Stimulated activated CD4-positive, alpha-beta T cell treated with anti-CD3 and anti-CD28 coated beads, Interleukin-15, amount 100 ng/mL, for 1 hour (primary cell): ENCODE measurements at places on chromosomes 3 and 15.

DNA sequence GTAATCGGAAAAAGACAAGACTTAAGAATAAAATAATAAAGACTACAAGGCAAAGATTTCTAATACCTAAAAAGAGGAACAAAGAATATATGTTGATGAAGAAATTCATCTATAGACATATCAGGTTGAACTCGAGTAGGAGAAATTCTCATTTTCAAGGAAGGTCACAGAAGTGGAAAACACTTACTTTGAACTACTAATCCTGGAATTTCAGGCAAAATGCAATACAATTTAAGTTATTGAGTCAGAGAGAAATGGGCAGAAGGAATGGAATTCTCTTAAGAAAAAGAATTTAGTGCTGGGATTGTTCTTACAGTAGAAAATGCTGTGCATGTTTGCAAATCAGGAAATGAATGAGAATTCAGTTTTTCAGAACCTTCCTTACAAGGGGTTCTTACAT lies 135.9 kb upstream of the TGFBR2 start:
- no peak for DNase-seq

DNA sequence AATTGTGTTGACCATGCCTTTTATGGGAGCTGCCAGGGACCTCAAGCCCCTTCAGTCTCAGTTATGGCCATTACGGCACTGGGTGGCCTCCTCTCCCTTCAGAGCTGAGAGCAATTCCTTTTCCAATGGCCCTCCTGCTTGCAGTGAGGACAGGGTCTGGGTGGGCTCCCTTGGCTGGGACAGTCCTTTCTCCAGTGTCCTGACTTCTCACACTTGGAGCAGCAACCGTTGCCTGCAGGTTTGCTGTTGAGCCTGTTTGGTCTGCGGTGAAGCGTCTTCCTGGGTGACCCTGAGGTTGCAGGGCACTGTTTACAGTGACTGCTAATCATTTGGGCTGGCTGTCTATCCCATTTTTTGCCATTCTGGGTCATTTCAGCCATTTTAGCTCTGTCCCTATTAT lies 3.5 kb upstream of the CCDC80 start:
- DNase-seq, result no peak

DNA sequence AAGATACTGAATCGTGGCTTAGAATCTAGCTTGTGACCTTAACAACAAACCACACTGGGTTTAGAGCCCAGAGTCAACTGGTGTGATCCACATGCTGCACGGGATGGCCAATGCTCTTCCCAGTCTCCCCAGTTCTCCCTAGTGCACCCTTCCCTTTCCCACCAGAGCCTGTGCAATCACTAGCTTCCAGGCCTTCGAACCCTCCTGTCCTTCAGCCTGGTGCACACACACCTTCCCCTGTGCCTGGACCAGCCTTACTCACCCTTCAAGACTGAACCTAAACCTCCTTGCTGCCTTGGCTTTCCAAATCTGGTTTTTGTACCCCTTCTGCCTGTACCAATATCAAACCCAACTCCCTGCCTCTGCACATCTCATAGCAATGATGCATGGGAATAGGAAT lies 43.8 kb downstream of the WNT5A start:
- DNase-seq, result no peak

GRCh38 chr3:192570821-192571791 lies 156.2 kb downstream of the FGF12 start:
- DNase-seq, result no peak

GRCh38 chr3:101228441-101228840 lies 91.9 kb downstream of the IMPG2 start:
- DNase-seq, result no peak

DNA sequence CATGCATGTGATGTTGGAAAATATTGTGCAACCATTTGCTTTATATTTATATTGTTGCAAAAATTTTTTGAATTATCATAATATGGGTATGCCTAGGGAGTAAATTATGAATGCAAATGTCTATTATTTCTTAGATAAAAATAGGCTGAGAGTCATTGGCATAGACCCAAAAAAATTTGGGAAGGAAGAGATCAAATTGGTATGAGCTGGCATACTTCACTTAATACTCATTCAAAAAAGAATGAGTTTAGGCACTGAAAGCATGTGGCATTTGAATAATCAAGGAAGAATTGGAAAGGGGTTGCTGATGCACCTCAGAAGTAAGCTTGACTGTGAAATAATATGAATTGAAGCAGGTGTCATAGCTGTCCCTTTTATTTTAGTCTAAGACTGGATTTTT lies 764.0 kb upstream of the DPPA4 start:
- no peak for DNase-seq

DNA sequence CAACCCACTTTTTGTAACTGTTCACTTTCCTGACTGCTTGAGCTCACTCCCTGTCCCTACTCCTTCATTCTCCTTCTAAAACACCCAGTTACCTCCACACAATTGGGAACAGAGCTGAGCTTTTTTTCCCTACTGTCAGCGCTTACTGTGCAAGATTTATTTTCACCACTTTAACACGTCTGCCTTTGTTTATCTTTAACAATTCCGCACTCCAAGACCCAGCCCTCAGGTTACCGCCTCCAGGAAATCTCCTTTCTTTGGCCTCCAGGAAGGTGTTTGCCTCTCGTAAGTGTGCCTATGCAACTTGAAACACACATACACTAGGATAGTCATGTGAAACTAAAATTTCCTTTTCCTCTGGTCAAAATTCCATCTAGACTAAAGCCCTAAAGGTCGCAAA lies 271.9 kb upstream of the TPRG1 start:
- no peak for DNase-seq

DNA sequence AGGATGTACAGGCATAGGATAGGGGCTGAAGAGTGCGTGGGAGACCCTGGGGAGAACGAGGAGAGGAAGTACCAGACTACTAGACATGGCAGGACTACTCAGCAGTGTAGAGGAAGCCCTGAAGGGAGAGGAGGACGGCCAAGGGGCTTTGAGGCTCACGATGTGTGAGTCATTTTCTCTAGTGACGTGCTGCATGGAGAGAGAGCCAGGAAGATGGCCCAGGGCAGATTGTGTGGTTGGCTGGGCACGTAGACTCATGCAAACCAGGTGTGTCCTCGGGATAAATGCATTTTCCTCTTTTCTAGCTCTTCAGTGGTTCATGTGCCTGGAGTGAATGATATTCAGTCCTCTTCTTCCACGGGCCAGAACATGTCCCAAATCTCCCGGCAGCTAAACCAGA lies 115.0 kb upstream of the ABHD17C start:
- DNase-seq, result no peak

- no peak for DNase-seq
Measured at GRCh38 chr3:66618066-66618465, 117.2 kb upstream of the LRIG1 start.

- no peak for DNase-seq
Measured at GRCh38 chr3:153003862-153004261, 158.2 kb upstream of the RAP2B start.
